ENCODE measurements at places on chromosomes 7 and 10.

DNA sequence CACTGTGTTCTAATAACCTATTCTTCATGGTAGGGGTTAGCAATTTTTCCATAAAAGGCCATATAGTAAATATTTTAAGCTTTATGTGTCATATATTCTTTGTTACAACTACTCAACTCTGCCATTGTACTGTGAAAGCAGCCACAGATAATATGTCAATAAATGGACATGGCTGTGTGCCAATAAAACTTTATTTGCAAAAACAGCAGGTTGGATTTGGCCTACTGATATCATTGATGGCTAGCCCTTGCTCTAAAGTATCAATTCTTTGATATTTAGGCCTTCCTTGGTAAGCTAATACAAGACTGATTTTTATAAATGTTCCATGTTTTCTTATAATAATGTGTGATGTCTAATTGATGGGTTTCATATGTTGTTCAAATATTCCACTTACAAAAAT is 77.2 kb upstream of the OPALIN start:
- no peak for DNase-seq

DNA sequence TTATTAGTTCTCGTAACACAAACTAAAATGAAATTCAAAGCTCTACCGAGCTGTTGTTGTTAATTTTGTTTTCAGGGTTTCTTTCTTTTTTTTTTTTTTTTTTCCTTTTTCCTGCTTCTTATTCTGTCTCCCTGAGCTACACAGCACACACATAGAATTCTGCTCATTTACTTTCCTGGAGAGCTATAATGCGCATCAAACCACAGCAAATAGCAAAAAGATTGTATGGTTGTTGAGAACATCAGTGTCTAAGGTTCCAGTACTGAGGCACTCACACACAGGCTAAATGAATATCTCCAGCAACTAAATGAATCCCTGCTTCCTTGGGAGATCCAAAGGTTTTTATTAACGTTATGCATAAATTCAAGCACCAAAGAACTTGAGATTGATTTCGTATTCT is 418.3 kb downstream of the PLXDC2 start:
- DNase-seq, result no peak

- DNase-seq, result no peak
Observed at GRCh38 chr10:124035306-124035927, 58.0 kb downstream of the CHST15 start.

GRCh38 chr10:21732067-21732772 is 198.2 kb downstream of the MLLT10 start:
- no peak for DNase-seq

GRCh38 chr10:69389827-69390490 is 26.8 kb downstream of the TACR2 start:
- no peak for DNase-seq

- no peak for DNase-seq
Observed at GRCh38 chr10:78769526-78769925, 299.2 kb upstream of the ZMIZ1 start.

DNA sequence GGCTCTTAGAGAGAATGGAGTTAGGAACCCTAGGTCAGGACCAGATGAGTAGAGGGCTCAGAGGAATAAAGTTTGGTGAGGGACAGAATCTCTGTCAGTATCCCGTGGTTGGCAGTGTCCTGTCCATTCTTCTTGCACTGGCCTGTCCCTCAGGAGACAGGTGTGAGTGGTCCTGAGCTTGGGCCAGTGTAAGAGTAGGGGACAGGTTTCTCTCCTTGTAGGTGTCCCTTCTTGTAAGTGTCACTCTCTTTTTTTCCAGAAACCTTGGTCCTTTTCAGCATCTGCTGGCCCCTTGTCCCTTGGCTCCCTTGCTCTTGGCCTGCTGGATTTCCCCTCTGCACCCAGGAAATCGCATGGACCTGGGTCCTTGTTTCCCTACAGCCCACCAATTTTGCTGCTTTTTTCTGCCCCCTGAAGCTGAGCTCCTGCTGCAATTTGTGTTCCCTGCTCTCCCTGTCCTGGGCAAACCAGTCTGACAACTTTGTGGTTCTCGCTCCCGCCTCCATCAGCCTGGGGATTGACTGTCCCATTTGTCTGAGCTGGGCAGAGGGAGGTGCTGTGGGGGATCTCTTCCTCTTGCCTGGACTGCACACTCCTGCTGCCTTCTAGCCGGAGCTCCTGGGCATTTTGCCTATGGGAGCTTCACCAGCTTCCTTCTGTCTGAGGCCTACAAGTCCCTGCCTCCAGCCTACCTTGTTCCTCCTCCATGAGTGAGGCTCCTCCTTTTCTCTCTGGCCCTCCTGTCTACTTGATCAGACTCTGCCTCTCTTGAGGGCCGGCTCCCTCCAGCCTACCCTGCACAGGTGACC is 6.5 kb downstream of the TSPAN14 start:
- no peak for DNase-seq

Measured in AG04449 (cell line).